Fibroblast of skin of right biceps (primary cell): ENCODE measurements at places on chromosomes 13 and 19.
A peak's percentile ranks its signal among the peaks of the same experiment; 100 is the strongest.

DNA sequence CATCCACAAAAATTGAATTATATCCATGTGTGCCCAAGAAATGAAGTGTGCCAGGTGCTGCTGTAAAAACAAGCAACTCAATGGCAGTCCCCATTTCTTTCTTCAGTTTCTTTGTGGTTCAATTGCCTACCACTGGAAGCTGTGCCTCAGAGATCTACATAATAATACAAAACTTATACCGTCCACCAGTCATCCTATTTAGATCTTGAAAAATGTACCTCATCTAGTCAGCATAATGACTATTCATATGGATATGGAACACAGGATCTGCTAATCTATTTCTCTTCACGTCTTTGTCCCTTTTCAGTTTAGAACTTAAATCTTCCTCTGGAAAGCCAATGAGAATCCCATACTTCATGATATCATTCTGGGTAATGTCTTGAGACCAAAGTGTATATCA is 648.5 kb downstream of the PCDH9 start:
- no peak for DNase-seq

GRCh38 chr13:41563341-41563983 is 106.1 kb downstream of the RGCC start:
- peak; percentile 44 for DNase-seq

- peak; percentile 91 for DNase-seq
These were observed 65.9 kb upstream of the KLF12 start for GRCh38 chr13:74200081-74200480.

- peak; percentile 48 for DNase-seq
These were observed 141.6 kb upstream of the RFC3 start for GRCh38 chr13:33676045-33676989.

DNA sequence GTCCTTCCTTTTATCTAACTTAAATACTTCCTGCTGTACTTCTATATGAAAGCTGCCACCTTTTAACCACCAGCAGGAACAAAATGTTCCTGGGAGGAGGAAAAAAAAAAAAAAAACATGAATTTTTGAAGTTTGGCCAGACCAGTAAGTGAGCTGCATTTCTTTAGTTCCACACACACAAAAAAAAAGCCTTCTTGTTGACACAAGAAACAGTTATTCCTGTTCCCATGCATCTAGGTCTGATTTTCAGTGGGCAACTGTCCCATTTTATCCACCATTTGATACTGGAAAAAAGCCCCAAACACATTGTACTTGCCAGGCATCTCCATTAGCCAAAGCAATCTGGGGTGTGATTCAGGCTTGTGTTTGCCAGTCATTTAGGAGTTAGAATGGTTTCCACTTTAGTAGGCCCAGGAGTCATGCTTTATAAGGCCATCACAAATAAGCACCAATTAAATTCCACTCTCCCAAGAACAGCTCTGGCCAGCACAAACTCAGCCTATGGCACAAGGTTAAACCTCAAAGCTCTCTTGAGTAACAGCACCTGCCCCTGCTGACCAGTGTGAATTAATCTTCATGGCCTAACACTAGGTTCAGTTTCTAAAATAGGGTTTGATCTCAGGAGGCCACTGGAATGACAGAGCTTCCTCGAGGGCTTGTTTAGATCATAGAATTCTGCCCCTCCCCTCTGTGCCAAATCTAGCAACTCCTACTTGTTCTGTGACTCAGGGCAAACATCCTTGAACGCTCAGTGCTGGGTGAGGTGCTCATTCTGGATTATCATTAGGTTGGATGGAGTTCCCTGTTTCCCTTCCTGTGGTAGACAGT is 67.1 kb downstream of the NUFIP1 start:
- peak; percentile 86 for DNase-seq

DNA sequence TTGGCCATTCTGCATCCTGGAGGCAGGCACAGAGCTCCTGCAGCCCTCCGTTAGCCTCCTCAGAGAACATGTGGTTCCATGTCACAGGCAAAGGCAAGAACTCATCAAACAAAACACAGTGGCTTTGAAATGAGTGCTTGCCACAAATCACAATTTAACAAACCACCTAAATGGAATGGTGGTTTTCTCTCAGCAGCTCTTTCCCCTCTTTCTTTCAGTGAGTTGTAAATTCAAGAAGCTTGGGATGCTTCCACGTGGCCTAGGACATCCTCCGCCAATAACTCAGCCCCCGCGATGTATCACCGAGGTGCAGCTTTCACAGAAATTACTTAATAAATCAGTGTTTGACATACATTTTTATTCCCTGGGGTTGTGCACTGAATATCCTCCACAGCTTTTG is 65.4 kb upstream of the RFC3 start:
- peak; percentile 8 for DNase-seq

DNA sequence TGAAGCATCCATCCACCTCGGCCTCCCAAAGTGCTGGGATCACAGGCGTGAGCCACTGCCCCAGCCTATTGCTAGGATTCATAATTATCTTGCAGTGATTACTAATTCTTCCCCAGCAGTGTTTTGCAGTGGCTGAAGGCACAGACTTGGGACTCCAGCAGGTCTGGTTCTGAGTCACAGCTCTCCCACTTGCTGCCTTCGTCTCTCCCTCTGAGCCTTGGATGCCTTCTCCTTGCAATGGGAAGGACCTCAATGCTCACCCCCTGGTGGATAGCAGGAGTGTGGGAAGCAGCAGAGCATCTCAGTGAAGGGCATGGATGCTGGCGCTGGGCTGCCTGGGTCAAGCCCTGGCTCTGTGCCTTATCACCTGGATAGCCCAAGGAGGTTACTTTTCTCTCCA is 37.6 kb upstream of the SHKBP1 start:
- no peak for DNase-seq
